ENCODE measurements at places on chromosomes 1 and 21.

DNA sequence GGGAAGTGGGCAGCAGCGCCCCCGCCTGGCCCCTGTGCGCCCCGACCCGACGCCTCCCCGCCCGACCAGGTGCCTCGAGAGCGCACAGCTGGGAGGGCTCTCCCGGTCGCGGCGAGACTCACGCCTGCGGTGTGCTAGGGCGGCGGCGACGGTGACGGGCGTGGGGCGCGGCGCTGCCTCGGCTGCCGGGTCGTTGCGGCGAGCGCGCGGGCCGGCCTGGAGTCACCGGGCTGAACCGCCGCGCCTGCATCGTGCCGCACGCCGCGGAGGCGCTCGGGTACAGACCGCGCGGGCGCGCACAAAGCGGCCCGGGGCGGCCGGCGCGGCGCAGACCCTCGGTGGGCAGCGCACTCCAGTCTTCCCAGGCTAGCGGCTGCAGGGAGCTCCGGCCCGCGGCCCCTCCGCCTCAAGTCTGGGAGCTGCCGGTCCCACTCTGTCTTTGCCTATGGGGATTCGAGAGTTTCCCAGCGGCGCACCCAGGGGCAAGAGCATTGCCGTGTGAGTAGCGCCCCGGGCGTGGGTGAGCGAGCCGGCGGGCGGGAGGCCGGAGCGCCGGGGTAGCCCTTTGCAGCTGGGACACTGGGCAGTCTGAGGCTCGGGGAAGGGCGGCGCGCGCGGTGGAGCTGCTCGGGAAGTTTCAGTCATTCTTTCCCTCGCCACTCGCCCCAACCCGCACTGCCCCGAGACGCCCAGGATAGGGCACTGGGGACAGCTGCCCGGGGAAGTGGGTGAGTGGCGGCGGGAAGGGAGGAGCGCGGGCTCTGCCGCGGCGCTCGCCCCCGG, at the start of gene SLC35F3:
TSS of gene SLC35F3 (plus strand) at position 44 of the 783 bp plus-strand sequence.
- no peak for DNase-seq

- DNase-seq: no peak
These were observed 4.6 kb upstream of the ID3 start for GRCh38 chr1:23563755-23564374.

GRCh38 chr1:214979191-214979590, 103.3 kb upstream of the KCNK2 start:
- no peak for DNase-seq

- no peak for DNase-seq
These were observed 1216.1 kb upstream of the NCAM2 start for GRCh38 chr21:19781881-19782652.

DNA sequence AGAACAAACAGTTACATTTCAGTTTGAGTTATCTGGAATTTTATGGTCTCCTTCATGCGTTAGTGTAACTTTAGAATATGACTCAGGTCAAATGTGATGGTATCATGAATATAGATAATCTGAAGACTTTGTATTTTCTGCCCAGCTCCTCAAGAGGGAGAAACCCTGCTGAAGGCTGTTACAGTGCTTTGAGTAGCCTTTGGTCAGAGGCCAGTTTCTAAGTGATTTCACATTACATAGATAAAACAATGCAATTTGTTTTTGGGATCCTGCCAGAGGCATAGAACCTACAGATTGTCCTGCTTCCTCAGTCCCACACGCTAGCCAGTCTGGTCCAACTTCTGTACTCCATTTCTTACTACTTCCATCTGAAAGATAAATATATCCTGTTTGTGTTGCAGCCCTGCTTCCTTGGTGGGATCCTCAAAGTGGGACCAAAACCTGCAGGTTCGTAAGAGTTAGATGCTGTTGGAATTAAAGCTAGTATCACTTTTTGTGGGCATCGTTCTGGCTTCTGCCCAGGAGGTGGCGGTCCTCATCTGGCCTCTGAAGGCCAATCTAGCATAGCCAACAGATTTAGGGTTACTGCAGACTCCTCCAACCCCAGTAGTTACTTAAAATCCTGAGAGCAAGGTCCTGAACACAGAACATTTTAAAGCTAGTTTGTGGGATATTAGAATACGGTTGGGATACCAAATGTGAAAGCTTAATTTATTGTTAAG, 645.8 kb upstream of the USP24 start:
- no peak for DNase-seq

DNA sequence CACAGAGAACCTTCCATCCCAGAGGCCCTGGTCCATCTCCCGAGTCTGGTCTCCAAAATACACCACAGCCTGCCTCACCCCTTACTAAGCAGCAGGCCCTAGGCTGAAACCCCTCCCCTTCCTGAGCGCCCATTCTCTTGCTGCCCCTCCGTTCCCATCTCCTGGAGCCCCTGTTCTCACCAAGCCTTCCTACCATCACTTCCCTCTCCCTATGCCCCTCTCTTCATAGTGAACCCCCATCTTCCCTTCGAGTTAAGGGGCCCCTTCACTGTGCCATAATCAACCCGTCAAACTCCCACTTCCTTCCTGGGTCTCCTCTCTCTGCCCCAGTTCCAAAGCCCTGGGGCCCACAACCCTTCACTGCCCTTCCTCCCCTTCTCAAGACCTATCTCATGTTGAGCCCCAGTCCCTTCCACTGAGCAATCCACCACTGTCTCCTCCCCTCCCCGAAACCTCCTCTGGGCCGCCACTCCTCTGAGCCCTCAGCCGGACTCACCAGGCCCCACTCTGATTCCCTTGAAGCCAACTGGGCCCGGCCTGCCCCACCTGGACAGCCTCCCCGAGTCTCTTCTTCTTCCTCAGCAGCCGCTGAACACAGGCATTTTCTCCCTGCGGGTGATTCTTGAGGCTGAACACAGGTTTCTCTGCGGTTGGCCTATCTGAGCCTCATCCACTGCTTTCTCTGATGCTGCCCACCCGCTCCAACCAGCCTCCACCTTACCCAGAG, 42.2 kb upstream of the WASF2 start:
- DNase-seq: no peak

DNA sequence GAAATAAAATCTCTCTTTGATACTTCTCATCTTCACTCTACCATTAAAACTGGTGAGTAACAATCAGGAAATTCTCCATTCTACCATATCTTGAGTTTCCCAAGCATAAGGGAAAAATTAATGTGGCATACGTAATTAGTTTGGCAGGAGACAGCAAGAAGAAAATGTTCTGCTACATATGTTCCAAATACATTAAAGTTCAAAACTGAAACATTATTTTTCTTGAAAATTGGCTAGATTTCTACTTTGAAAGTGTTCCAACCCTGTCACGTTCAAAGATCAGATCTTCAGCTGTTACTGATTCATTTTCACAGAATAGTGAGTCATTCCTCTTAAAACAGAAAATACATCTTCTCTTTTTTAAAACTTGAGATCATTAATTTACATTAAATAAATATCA, 48.5 kb downstream of the PIGK start:
- peak; percentile 43 for DNase-seq

GRCh38 chr1:215835951-215836350, 268.8 kb downstream of the KCTD3 start:
- DNase-seq: no peak

GRCh38 chr1:109181085-109181806, 32.5 kb upstream of the SARS1 start:
- DNase-seq: no peak

GRCh38 chr1:19387045-19387467, 74.9 kb downstream of the SLC66A1 start:
- no peak for DNase-seq

DNA sequence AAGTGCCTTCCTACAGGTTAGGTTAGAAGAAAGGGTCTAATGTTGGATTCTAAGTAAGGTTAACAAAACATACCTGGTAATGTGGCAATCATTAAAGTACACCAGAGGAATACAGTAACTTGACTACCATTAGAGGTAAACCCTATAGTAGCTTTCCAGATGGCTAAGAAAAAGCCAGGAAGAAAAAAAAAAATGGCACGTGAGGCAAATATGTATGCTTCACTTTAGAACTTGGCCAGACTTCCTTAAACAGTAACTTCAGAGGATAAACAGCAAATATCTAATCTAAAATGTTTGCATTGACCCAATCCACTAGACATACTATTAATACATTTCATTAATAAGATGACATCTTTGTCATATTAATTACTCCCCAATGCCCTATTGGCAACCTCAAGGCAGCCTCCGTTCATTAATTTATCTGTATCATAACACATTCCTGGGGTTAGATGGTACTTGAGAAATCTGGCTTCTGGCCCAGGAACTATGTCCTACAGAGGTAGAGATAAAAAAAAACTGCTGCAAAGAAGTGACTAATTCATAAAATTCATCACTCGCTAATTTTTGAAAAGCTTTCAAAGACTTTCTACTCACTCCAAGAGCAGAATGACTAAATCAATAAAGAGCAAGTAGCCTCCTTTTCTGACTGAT, 5.8 kb downstream of the DCAF8 start:
- no peak for DNase-seq

DNA sequence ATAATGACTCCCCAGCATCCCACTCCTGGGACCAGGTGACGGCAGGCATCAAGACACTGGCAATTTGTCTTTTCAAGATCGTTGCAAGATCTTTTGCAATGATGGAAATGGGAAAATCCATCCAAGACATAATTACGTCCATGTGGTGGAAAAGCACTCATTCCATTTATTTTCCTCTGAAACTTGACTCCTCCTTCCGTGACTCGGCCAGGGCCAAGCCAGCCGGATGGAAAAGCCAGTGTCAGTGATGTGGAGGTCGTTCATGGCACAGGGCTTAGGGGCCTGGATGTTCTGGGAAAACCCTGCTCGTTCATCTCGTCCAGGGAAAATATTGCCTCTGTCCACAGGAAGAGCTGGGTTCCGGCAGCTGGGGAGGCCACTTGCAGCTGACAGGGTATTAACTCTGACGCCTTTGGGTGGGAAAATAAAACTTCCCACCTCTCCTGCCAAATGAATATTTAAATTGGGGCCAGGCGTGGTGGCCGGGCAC, 46.2 kb downstream of the C1orf198 start:
- peak; percentile 79 for DNase-seq

DNA sequence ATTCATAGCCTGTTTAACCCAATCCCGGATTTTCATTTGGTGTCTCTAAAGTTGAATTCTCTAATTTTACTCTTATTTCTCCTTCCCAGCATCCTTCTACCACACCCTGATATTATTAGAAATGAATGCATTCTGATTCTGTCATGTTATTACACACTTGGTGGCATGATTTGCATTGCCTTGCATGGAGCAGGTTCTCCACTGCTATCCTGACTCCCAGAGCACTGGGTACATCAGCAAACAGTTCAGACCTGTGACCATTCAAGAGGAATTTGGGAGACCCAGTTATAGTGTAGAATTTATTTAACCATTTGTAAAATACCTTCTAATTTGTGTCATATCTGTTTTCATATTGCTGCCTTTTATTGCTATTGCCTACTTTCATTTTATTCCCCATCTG, 2.6 kb downstream of the LRRC8B start:
- DNase-seq: no peak

- no peak for DNase-seq
These were observed 129.0 kb downstream of the SYF2 start for GRCh38 chr1:25103164-25103795.

- DNase-seq: no peak
These were observed 590 bp upstream of the TACSTD2 start for GRCh38 chr1:58577654-58578030.

- DNase-seq: no peak
These were observed 11.3 kb downstream of the ADARB1 start for GRCh38 chr21:45085700-45086099.

DNA sequence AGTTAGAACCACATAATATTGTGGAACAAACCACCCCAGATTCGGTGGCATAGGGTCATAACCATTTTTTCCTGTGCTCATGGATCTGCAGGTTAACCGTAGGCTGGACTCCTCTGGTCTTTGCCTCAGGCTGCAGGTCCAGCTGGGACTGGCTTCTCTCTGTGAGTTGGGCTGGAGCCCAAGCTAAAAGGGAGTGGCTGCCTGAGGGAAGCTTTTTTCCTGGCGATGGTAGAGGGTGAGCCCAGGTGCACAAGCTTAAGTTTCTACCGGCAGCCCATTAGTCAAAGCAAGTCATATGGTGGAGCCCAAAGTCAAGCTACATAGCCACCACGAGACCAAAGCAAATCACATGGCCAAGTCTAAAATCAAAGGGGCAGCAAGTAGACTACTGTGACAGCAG, 13.8 kb downstream of the EPHX4 start:
- DNase-seq: no peak
